Activated CD8-positive, alpha-beta T cell treated with anti-CD3 and anti-CD28 coated beads, Interleukin-2, amount 10 ng/mL, durations not matched to agents 7 days and 5 days (primary cell): ENCODE measurements at places on chromosomes 1 and 21.

DNA sequence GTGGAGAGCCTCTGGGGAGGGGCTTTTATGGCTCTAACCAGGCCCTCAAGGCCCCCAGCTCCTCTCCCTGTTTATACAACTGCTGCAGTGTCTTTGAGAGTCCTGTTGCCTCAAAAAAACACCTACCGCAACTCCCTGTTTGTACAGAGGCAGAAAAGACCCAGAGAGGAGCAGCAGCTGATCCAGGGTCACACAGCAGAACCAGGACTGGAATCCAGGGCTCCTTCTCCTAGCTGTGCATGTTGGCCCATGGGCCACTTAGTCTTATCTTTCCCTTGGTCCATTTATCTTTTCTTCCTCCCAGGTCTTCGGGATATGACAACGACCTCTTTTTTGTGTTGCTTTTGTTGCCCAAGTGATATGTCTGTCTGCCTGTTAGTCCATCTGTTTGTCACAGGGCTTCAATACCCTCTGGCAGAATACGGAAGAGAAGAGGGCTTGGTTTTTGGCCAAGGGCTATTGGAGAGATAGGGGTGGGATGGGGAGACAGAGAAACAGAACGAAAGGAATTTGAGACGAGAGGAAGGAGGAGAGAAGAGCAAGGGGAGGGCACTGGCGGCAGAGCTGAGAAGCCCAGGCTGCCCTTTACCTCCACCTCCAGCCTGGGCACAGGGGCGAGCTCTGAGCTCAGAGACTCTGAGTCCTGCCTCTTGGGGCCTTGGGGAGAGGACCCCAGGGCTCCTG is 33.5 kb upstream of the WASF2 start:
- DNase-seq = no peak

DNA sequence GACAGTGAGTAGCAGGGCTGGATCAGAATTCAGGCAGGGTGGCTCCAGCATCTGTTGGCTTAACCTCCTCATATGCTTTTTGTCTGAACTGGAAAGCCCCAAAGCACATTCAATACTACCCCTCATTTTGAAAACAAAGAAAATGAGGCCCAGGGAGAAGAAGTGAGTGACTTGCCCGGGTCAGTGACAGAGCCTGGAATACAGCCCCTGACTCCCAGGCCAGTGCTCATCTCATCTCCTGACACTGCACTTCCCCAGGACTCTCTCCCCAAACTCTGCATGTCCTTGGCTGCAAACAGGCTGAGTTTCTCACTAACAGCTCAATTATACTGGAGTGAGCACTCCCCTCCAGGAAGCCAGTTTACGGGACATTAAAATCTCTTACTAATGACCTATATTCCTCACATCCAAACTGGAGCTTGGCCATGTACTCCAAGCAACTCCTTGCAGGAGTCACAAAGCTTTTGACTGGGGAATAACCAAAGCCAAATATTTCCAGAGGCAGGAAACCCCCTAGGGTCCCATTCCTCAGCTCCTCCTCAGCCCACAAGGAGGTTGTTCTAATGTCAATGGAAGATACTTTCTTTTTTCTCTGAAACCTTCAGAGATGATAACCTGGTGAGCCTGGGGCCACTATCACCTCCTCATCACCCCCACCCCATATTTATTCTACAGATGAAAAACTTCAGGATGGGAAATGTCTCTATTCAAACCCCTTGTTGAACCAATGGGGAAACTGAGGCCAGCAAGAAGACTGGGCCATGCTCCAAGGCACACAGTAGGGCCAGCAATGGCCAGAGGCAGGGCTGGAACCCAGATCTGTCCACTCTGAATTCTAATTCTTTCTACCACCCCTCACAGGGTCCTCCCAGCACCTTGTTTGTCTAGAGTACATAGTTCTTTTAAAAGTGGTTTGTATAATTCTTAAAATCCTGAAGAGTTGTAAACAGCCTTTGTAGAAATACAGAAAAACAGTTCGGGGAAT is 127.0 kb downstream of the PLPP3 start:
- no peak for DNase-seq

DNA sequence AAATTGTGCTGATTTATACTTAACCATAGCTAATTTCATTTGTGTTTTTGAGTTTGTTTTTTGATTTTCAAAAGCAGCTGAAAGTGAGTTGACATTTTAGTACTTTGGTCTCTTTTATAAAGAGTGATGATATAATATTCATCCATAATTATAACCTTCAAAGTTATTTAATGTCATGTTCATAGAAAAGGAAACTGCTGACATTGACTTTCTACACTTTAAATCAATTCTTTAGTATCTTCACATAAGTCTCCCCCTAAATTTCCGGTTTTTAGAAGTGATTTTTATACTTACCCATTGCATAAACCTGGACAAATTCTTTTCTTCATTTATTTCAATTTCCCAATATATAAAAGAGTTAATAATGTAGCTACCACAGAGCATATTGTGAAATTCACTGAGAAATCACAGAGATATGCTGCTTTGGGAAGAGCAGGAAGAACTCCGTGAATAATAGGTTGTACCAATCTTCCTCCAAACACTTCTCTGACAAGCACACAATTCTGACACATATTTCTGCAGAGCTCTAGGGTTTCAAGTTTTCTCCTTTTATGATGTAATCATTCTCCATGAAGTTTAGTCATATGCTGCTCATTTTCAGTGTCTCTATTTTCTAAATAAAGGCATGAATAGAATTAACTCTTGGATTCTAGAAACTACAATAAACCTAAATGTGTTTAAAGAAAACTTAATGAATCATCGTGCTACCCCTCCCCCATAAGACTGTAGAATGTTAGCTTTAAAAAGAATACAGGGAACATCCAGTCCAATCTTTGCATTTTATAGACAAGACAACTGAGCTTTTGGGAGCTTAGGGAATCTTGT is 25.6 kb upstream of the CDC42BPA start:
- no peak for DNase-seq

GRCh38 chr1:28196330-28196729 is 19.8 kb upstream of the PTAFR start:
- no peak for DNase-seq

DNA sequence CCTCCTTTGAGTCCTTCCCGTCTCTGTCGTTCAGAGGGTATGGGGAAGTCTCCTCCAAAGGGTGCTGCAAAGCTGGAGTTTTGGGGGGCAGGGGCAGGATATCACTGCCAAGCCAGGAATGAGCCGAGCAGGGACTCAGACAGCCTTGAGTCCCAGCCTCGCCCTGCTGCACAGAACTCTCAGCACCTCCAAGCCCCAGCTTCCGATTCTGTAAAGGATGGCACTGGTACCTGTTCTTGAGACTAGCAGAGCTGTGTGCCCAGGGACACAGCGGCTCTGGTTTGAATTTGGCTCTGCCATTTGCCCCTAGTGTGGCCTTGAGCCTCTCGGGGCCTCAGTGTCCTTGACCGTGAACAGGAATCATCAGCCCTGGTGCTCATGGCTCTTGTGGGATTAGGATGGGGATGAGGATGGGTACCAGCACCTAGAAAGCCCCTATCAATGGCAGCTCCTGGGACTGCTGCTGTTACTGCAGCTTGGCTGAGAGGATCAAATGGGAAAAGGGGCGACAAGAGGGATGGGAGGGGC is 1.5 kb upstream of the FBLIM1 start:
- DNase-seq = no peak

GRCh38 chr1:228062812-228063211 is 19.7 kb upstream of the ARF1 start:
- DNase-seq = no peak

- DNase-seq = peak; percentile 79
Observed at GRCh38 chr1:50873458-50874187, 86.4 kb downstream of the FAF1 start.

GRCh38 chr1:17596186-17596585 is 56.7 kb downstream of the ARHGEF10L start:
- no peak for DNase-seq

GRCh38 chr1:108686614-108687313 is 5.3 kb upstream of the PRPF38B start:
- no peak for DNase-seq

GRCh38 chr1:155083865-155084721 is 5.5 kb downstream of the EFNA3 start:
- DNase-seq = peak; percentile 59

DNA sequence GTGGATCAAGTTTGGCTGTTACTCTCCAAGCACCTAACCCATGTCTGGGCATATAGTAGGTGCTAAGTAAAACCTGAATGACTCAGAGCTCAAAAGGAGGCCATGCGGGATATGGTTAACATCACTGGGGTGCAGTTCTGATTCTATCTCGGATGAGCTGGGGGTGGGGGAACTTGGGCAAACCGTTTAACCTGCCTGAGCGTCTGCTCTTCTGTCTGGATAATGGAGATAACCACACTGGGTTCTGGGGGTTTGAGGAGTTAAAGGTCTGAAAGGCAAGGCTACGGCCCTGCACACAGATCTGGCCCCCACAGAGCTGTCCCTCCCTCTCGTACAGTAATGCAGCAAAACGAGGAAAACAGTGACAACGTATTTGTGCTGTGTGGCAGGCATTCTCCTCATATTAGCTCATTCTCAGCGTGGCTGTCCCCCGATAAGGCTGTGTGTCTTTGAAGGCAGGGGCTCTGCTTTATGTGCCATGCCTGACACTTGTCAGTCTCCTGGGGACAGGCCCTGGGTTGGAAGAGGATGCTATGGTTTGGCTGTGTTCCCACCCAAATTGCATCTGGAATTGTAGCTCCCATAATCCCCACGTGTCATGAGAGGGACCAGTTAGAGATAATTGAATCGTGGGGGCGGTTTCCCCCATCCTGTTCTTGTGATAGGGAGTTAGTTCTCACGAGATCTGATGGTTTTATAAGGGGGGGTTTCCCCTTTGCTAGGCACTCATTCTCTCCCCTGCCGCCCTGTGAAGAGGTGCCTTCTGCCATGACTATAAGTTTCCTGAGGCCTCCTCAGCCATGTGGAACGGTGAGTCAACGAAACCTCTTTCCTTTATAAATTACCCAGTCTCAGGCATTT is 6.8 kb upstream of the ALDH4A1 start:
- no peak for DNase-seq

DNA sequence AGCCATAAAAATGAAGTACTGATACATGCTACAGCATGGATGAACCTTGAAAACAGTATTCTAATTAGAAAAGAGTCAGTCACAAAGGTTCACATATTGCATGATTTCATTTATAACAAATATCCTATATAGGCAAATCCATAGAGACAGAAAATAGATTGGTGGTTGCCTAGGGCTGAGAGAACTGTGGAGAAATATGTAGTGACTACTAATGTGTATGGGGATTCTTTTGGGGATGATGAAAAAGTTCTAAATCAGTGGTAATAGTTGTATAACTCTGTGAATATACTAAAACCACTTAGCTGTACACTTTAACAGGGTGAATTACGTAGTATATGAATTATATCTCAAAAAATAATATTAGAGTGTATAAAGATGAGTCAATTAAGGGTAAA is 45.8 kb downstream of the RNF115 start:
- no peak for DNase-seq

- DNase-seq = no peak
Observed at GRCh38 chr1:228171221-228171891, 5.8 kb downstream of the IBA57 start.

DNA sequence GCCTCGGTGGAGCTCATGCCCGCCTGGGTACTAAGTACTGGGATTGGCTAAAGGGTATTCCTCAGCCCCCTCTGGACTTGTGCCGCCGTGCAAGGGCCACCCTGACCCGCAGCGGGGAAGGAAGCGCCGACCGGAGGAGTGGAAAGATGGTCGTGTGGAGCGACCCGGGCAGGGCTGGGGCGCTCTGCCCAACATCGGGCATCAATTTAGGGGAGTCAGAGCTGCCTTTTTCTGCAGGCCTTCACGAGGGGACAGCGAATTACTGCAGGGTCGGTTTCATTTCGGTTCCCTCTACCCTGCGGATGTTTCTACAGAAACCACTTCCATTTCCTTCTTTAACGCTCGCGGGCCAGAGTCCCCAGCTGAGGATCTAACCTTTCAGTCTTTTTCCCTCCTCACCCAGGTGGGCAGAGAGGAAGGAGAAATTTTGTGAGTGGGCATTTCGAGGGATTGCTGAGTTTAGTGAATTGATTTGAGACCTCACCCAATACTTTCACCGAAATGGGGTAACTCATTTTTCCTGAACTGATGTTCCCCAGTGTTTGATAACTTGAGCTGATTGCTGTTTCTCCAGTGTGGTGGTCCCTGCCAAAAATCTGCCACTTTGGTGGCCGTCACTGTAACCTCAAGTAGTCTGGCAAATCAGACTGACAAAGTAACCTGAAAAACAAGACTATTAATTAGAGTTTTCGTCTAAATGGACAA is 1.1 kb downstream of the TOR1AIP1 start:
- DNase-seq = peak; percentile 69

DNA sequence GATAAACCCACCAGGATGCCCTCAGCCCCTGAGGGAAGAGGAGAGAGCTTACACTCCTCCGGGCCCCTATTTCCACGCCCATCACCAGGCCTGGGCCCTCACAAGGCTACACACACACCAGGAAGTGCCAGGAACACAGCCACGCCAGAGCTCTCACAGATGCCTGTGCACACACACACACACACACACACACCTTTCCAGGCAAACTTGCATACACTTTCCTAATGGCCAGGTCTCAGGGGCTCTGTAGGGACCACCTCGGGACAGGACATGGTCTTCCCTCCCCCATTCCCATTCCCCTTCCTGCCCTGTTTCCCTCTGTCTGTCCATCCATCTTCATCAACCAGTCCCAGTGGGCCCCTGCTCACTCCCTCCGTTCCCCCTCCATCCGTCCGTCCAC is 9.7 kb upstream of the EPHA2 start:
- no peak for DNase-seq

- no peak for DNase-seq
Observed at GRCh38 chr1:34824817-34825454, 32.1 kb downstream of the GJA4 start.

- DNase-seq = peak; percentile 91
Observed at GRCh38 chr1:17236779-17237560, 11.9 kb upstream of the PADI3 start.

DNA sequence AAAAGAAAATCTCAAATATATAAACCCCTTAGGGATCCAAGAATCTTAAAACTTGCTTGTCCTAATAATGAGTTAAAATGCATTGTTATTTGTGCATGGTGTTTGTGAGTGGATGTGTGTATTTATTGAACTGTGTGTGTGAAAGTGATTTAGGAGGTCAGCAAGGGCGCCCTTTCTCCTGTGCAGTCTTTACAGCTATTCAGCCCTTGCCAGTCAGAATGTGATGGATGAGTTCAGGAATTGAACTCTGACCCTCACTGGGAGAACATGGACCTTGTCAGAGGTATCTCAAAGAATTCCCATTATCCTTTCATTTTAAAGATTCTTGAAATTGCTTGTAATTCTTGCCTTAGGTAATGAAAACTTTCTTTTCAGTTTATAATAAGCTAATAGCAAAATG is 493.0 kb upstream of the ADGRL4 start:
- no peak for DNase-seq

GRCh38 chr1:160096274-160097116 is 1.9 kb downstream of the IGSF8 start:
- no peak for DNase-seq

- DNase-seq = no peak
Observed at GRCh38 chr1:218165701-218166114, 119.4 kb upstream of the RRP15 start.

DNA sequence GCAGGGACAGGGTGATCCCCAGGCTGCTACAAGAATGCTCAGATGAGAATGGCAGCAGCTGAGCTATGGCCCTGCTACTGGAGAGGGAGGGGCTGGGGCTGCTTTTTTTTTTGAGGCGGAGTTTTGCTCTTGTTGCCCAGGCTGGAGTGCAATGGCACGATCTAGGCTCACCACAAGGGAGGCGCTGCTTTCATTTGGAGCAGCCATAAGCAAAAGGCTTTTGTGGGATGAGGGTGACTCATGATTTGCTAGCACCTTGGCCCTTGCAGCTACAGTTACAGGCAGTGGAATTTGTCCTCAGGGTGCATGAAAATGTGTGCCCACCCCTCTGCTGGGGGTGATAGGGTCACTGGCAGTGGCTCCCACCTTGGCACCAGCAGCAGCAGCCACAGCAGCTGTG is 32.4 kb upstream of the CYP4A22 start:
- no peak for DNase-seq

GRCh38 chr1:228185641-228185965 is 20.0 kb downstream of the IBA57 start:
- peak; percentile 48 for DNase-seq
